ENCODE measurements at places on chromosomes 1 and 21.

GRCh38 chr1:221794079-221794670 lies 52.3 kb upstream of the DUSP10 start:
- no peak for DNase-seq

DNA sequence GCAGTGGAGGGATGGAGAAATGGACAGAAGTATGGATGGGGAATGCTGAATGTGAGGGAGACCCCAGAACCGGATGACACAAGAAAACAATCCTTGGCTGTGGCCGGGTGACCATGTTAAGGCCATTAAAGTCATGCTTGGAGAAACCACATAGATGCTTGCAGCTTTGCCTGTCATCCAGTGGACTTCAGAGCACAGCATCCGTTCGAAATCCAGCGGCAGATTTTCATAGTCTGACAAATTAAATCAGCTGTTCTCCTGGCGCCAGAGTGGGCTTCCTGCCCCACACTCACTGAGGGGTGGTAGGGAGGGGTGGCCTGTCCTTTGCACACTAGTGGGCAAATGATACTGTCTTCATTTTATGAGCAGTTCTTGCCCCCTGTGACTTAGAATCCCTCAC lies 35.1 kb downstream of the ABCG1 start:
- DNase-seq: no peak

DNA sequence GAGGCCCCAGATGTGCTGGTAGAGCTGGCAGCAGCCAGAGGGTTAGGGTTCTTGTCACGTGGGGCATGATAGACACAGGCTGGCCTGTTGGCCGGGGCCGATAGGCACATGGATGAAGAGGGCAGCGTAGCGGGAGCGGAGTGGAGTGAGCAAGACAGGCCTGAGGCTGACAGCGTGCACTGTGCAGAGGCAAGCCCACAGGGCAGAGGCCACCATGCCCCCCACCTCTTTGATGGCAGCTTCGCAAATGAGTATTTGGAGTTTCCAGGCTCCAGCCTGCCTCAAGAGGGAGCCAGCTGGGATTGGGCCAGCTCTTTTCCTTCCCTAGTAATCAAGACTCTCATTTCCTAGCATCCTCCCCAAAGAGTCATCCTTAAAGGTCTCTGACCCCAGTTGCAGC lies 43.5 kb downstream of the TMCC2 start:
- DNase-seq: no peak

DNA sequence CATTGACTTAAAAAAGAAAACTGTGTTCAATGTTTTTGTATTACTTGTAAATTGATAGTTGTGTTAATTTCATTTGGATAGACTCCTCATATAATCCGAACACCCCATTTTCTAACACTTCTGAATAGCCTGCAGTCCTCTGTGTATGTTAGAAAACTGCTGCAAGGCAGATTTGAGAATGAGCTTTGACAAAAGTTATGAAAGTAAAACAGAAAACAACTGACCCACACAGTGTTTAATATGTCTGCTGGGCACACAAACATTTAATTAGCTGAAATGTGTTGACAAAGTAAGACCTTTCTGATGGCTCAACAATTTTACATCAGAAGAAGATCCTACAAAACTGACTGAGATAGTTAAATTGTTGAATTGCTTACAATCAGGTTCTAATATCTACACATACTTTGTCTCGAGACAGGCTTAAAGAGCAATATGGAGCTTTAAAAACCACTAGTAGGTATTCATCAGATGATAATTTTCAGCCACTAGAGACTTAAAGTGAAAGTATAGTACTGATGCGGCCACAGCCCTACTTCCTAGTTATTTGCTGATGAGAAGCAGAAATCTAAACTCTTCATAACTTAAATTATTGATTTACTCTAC lies 40.0 kb upstream of the PRMT6 start:
- no peak for DNase-seq

GRCh38 chr1:45272913-45273371 lies 53.8 kb upstream of the HPDL start:
- DNase-seq: no peak

DNA sequence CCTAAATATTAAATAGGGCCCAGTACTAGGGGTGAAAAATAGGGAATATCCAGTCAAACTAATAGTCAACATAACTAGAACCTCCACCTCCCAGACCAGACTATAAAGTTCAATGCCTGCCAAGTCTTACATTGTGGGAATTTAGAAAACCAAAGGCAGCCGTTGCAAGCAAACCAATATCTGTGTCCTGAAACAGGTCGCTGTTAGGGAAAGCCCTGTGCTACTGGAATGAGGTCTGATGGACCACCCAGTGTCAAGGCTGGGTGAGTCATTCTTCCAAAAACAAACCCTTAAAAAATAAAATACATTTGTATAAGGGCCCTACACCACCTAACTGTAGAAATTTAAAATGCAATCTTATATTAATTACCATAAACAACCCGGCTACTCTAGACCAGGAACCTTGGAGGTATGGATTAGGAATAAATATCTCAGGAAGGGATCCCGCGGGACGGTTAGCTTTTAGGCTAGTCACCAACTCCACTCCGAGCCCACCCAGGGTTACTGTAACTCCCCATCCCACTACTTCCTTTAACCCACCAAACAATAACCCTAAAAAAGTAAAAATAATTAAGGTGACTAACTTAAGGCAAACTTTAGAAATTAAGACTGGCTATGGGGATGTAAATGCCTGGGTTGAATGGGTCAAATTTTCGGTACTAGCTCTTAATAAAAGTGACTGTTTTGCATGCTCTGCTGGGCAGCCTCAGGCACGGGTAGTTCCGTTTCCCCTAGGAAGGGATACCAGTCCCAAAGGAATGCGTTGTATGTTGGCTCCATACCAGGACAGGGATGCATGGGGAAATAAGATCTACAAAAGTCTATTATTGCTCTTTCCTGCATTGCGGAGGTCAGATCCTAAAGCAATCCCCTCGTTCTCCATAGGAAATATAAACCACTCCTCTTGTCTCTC lies 65.4 kb upstream of the TLR5 start:
- no peak for DNase-seq

DNA sequence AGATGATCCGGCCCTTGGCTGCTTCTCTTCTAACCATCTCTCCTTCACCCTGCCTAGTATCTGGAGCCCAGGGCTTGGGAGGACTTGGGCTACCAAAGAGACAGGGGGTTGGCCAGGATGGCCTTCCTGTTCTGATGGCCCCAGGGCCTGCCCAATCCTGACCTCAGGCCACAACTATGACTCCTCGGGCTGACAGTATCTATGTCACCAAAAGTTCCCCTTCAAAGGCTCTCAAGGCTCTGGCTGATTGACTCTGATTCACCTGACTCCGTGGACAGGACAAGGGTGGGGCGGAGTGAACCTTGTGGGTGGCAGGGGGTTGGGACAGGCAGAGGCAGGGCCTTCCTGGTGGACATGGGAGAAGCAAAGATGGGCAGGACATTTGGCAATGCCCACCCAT lies 12.7 kb downstream of the MEF2D start:
- no peak for DNase-seq

DNA sequence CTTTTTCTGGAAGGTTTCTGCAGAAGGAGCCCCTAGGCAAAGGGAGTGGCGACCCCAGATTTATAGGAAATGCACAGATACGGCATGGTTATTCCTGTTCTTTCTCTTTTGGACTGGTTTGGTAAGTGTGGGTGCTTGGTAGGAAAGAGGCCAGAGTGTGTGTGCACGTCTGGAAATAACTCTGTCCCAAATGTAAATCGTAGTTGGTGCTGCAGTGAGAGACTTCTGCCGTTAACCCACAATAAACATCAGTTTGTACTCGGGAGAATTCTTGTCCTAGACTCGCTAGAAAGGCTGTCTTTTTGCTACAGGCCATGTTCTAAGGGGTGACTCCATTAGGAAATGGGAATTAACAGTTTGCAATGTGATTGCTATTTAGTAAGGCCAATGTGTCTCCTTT lies 779 bp downstream of the SLC44A3 start:
- no peak for DNase-seq

DNA sequence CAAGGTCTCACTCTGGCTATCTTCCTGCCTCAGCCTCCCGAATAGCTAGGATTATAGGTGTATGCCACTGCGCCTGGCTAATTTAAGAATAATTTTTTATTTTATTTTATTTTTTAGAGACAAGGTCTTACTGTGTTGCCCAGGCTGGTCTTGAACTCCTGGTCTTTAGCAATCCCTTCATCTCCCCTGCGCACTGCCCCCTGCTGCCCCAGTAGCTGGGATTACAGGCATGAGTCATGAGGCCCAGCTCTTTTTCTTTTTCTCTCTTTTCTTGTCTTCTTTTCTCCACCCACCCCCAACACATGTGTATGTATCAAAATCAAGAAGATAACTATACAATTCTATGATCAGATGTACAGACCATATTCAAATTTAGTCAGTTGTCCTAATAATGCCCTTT lies 87.2 kb downstream of the PEX14 start:
- no peak for DNase-seq

- no peak for DNase-seq
Measured at GRCh38 chr1:13901597-13901996, 201.6 kb downstream of the PRDM2 start.

DNA sequence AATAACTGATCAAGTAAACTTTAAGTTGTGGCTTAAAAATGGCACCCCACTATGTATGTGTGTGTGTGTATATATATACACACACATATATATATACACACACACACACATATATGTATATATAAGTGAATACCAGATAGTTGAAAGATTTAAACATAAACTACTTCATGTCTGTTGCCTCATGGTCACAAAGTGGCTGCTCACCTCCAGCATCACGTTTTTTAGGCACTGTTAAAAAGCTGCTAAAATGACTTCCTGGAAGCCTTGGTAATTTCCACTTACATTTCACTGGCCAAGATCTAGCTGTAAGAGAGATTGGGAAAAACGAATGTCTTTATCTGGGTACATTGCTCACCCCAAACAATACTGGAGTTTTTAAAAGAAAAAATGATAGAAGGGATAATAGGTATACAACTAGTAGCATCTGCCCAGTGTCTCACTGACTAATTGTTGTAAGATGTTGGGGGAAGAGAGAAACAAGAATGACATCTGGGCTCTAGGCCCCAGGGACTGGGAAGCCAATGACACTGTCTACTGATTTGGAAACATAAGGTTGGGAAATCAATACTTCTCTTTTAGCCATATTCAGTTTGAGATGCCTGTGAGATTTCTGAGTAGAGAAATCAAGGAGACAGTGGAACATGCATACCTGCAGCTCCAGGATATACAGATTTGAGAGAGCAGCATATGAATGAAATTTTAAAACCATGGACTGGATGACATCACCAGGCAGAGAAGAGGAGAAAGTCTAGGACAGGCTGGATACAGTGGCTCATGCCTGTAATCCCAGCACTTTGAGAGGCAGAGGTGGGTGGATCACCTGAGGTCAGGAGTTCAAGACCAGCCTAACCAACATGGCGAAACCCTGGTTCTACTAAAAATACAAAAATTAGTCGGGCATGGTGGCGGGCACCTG lies 42.8 kb downstream of the CLDN14 start:
- no peak for DNase-seq

- DNase-seq: no peak
Measured at GRCh38 chr1:214301526-214301925, 20.6 kb downstream of the SMYD2 start.

GRCh38 chr1:165383599-165384405 lies 27.3 kb upstream of the LMX1A start:
- DNase-seq: peak; percentile 33

DNA sequence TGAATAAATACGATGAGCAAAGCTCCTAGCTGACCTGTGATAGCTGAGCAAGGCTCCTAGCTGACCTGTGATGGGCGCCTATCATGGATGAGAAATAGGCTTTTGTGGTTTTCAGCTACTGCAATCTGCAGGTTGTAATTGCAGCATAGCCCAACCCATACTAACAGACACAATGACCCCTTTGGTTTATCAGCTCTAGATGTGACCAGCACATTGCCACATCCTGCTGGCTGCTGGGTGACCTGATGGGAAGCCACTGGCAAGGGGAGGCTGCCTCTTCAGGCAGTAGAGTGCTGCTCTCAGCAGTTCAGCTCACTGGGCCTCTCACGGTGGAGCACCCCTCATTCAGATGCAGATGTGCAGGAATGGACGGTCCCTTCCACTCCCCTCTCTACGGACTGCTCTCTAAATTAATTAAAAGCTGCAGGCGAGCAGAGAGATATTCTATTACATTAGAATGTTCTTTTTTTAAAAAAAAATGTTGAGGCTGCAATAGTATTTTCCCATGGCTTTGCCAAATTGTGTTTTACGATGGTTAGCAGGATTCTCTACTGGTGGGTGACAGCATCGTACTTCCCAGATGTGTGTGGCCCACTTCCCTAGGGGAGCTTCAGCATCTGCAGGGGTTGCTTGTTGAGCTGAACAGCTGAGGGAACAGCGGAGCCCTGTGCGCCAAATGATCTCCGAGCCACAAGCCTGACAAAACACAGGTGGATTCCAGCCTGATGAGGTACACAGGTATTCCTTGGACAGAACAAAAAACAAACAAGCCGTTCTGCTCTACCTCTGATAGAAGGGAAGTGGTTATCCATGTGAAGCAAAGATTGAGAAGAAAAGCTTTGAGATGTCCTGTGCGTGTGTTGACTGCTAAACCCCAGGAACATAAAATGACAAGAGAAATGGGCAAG lies 65.0 kb downstream of the SYT6 start:
- DNase-seq: no peak

GRCh38 chr1:157105988-157106812 lies 6.6 kb upstream of the ETV3L start:
- no peak for DNase-seq

GRCh38 chr1:80673935-80674597 lies 1126.7 kb upstream of the ADGRL2 start:
- DNase-seq: no peak

GRCh38 chr1:44655609-44656008 lies 18.7 kb downstream of the TMEM53 start:
- no peak for DNase-seq

DNA sequence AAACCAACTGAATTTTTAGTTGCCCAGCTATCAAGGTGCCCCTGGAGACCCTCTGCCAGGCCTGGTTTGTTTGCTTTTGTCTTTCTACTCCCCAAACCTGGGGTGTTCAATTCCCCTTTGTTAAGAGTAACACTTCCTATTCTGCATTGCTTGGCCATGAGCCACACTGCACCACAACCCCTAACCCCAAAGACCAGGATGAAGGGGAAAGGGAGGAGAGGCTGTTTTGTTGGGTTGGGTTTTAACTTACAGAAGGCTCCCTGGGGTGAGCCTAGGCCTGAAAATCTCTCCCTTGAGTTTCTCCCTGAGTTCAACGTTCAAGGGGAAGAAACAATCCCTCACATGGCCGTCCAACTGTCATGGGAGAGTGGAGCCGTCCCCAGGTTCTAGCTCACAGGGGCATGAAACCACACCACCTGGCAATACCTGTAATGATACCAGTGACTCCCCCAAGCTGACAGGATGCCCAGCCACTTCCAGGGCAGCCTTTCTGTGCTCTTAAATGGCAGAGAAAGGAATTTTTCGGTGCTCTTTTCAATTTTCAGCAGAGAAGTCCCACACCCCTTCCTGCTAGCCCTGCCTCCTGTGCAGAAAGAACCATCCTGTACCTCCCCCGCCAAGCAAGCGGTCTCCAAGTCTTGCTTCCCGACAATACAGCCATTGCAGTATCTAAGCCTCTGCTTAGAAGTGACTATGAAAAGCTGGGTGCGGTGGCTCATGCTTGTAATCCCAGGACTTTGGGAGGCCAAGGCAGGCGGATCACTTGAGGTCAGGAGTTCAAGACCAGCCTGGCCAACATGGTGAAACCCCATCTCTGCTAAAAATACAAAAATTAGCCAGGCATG lies 14.9 kb downstream of the SLC45A3 start:
- no peak for DNase-seq
